Retina (tissue), 1 donor: ENCODE measurements at places on chromosomes 12 and 14.
A peak's percentile ranks its signal among the peaks of the same experiment; 100 is the strongest.

DNA sequence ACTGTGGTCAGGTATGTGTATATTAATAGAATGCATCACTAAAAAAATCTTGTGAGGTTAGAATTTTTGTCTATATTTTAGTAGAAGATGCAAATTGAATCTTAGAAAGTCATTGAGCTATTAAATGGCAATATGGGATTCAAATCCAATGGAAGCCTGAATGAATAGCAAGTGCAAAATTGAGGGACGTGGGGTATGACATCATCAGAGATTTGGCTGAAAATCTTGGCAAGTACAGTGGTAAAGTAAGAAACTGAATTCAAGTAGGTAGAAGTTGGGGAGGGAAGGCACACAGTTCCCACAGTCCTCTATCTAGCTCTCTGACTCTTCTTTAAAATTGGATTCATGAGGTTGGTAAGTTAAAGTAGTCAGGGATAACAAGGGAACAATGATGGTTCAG lies 97.4 kb upstream of the SSTR1 start:
- DNase-seq, result no peak

- no peak for DNase-seq
Observed at GRCh38 chr12:42396473-42397259, 70.7 kb downstream of the PPHLN1 start.

- DNase-seq, result no peak
Observed at GRCh38 chr12:123936956-123937706, 35.5 kb downstream of the CCDC92 start.

DNA sequence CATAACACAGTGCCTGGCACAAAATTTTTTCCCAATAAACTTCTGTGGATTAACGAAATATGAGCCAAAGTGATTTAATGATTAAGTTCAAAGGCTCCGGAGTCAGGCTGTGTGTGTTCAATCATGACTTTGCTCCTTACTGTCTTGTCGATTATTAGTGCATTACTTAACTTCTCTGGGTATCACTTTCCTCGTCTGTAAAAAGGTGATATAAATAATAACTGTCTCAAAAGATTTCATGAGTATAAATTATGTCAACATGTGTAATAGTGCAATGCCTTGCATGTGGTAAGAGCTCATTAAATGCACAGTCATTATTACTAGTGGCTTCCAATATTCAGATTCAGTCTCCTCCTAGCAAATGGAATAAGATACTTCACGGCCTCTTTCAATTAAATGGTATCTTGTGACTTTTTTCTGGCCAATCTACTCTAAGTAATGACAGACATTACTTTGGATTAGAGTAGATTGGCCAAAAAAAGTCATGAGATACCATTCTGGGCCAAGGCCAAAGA lies 6.8 kb upstream of the IFNG start:
- no peak for DNase-seq

DNA sequence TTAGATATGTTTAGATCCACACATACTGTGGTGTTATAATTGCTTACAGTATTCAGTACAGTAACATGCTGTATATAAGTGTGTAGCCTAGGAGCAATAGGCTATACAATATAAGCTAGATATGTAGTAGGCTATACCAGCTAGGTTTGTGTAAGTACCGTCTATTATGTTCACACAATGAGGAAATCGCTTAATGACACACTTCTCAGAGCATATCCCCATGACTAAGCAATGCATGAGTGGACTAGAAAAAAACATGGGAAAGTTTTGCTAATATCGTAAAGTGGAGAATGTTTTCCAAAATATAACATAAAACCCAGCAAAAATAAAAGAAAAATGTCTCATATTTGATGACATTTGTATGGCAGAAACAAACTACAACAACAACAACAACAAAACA lies 27.3 kb downstream of the AKAP3 start:
- DNase-seq, result no peak

DNA sequence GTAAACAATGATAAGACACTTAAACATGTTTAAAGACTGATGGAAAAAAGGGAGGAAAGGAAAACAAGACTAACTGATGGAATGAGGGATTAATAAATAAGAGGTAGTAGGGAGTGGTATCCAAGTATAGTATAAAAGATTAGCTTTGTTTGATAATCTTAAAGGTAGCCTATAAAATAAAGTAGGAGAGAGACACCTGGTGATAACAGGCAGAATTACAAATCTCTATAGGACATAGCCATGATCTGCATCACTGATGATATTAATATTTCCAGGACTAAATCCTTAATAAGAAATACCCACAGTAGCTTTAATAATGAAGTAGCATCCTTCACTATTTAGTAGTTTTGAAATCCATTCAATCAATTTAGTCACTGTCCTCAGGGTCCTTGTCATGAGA lies 30.4 kb downstream of the DLGAP5 start:
- no peak for DNase-seq

GRCh38 chr14:28831126-28831525 lies 64.5 kb downstream of the FOXG1 start:
- no peak for DNase-seq

GRCh38 chr12:46158501-46158900 lies 110.3 kb downstream of the SLC38A1 start:
- no peak for DNase-seq

DNA sequence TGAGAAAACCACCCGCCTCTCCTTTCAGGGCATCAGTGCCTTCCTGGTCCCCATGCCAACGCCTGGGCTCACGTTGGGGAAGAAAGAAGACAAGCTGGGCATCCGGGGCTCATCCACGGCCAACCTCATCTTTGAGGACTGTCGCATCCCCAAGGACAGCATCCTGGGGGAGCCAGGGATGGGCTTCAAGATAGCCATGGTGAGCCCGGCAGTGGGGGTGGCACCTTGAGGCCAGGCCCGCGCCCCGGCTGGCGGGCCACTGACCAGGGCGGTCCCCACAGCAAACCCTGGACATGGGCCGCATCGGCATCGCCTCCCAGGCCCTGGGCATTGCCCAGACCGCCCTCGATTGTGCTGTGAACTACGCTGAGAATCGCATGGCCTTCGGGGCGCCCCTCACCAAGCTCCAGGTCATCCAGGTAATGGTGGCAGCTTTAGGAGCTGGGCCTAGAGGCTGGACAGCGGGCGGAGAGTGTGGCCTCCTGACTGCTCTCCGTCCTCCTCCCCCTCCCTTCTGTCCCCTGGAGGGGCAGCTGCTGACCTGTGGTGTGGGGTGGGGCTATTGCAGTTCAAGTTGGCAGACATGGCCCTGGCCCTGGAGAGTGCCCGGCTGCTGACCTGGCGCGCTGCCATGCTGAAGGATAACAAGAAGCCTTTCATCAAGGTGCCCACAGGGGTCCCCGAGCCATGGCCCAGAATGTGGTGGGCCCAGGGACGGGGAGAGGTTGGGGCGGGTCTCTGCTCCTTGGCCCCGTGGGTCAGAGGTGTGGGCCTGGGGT lies 12.8 kb downstream of the ACADS start:
- DNase-seq, result no peak

DNA sequence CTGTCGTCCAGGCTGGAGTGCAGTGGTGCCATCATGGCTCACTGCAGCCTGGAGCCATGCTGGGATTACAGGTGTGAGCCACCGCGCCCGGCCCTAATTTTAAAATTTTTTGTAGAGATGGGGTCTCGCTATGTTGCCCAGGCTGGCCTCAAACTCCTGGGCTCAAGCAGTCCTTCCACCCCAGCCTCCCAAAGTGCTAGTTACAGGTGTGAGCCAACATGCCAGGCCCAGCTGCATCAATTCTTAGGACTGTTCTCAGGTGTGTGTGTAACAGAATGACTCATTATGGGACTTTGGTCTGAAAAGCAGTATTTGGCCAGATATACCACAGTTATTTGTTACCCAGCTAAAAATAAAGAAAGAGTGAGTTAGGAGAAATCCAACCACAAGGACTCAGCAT lies 17.4 kb downstream of the LETMD1 start:
- DNase-seq, result no peak

- no peak for DNase-seq
Observed at GRCh38 chr14:70268760-70269159, 80.0 kb upstream of the SLC8A3 start.

DNA sequence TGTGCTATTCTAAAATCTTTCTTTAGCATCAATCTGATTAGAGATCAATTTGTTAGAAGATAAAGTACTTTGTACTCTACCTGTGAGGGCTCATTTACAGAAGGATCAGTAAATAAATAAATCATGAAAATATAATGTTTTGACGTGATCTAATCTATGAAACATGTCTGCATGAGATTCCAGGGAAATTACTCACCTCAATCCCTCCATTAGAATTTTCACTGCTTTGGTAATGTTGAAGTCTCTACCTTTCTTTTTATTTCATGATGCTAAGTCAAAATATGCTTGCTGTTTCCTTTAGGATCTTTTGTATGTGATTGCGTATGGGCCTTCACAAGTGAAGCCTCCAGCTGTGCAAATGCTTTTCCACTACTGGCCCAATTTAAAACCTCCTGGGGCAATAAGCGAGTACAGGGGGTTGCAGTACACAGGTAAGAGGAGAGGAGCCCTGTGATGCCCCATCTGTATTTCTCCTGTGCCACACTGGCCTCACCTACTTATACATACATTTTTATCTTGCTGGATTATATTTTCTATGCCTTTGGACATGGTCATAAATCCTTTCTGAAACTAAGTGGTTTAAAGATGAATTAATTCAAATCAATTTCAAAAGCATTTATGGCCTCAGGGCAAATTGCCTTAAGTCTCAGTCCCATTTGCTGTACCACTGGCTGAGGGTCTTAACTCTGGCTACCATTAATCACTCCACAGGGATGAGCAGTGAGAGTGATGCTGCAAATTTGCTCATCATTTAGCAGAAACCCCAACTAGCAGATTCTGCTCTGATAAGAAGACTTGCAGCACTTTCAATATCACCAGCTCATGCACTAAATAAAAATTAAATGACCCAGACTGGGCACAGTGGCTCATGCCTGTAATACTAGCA lies 66.4 kb downstream of the UNC79 start:
- DNase-seq, result peak; percentile 4

GRCh38 chr12:109393437-109394345 lies 46.0 kb downstream of the MYO1H start:
- peak; percentile 61 for DNase-seq

DNA sequence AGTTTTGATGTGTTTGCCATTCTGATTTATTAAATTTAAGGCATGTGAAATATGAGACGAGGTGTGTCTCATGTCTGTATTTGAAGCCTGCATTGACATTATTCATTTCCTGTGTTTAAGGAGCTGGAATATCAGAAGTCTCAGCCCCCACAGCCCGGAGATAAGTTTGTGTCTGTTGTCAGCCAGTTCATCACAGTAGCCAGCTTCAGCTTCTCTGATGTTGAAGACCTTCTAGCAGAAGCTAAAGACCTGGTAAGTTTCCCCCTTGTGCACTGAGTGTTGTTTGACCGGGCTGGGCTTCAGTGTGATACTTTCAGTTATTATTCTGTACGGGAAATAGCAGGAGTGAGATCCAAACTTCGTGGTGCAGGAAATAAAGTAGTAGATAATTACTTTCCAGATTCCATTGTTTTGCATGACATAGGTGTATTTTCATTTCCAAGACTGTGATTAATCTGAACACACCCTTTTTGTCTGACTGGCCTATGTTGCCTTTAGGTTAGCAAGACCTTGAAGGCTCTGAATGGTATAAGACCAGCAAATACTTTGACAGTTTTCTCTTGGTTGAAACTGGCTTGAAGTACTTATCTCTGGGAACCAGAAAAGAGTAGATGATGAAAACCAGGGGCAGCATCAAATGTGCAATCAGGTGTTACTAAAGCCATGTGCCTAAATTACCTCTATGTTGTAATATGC lies 101.5 kb downstream of the GPR135 start:
- DNase-seq, result no peak

GRCh38 chr12:94026596-94026995 lies 121.8 kb upstream of the PLXNC1 start:
- no peak for DNase-seq

DNA sequence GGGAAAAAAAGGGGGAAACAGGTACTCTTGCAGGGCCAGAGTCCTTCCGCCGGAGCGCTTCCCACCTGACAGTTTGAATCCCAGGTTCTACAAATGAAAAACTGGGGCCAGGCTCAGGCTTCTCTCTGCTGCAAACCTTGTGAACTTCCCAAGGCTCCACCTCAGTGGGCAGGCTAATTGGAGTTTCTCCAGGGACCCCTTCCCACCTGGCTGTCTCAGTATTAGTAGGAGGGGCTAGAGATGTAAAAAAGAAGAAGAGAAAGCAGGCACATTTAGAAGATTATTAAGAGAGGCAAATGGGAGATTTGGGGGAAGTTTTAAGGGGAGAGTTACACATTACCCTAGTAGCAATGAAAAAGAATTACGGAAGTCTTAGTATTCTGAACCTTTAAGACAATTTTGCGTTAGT lies 20.0 kb upstream of the CLEC2D start:
- peak; percentile 4 for DNase-seq

DNA sequence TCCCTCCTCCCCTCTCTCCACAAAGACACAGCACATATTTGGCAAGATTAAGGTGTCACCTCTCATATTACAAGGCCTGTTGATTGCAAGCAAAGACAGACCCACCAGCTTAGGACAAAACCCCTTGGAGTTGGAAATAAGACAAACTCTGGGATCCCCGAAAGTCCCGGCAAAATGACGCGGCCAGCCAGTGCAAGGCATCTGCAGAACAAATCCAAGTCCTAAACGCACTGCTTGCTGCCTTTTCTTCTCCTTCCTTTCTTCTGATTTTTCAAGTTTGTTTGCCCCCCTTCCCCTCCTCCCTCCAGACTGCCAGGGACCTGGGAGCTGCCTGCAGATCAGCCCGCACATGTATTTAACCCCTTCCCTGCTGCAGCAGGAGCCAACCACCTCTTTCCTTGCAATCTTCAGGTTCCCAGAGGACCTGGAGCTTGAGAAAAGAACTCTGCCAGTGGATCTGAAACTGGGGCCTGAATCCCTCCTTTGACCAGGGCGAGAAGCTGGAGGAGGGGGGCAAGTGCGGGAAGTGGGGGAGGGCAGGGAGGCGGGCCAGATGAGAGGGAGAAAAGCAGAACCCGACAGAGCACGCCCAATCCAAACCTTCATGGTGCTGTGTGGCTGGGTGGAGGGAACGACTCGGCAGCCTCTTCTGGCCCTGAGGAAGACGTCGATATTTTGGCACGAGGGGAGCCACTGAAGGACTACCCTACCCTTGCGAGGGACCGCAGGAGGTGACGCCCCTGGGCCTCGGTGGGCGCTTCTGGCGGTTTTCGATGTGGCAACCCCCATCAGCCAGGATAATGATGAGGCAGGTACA lies 2.0 kb upstream of the NTF3 start:
- peak; percentile 52 for DNase-seq

- DNase-seq, result no peak
Observed at GRCh38 chr12:59699421-59700152, 103.8 kb downstream of the SLC16A7 start.

DNA sequence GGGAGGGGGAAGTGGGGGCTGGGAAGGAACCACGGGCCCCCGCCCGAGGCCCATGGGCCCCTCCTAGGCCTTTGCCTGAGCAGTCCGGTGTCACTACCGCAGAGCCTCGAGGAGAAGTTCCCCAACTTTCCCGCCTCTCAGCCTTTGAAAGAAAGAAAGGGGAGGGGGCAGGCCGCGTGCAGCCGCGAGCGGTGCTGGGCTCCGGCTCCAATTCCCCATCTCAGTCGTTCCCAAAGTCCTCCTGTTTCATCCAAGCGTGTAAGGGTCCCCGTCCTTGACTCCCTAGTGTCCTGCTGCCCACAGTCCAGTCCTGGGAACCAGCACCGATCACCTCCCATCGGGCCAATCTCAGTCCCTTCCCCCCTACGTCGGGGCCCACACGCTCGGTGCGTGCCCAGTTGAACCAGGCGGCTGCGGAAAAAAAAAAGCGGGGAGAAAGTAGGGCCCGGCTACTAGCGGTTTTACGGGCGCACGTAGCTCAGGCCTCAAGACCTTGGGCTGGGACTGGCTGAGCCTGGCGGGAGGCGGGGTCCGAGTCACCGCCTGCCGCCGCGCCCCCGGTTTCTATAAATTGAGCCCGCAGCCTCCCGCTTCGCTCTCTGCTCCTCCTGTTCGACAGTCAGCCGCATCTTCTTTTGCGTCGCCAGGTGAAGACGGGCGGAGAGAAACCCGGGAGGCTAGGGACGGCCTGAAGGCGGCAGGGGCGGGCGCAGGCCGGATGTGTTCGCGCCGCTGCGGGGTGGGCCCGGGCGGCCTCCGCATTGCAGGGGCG lies at the start of gene GAPDH:
Gene GAPDH, plus strand, starts transcription at position 595 of the 772 bp plus-strand sequence. CDS start 316 bp downstream, outside the sequence.
- peak; percentile 99 for DNase-seq
